ENCODE measurements at places on chromosomes 11 and 22.

DNA sequence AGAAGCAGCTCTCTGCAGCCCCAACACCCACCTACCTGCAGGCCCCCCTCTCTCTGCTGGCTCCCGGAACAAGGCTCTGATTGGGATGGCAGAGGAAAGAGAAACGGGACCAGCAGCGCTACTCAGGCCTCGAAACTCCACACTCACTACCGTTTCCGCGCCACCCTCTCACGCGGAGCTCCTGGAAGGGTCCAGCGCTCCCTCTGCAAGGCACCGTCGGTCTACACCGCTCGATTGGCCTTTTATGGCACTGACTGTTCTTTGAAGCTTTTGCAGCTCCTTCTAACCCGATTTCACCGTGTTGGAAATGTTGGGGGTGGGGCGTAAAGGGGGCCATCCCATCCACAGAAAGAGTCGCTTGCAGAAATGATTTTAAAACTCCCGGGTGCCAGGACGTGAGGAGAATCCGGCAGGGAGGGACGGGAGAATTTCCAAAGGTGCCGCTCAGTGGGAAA, 323 bp upstream of the PANX1 start:
- no peak for DNase-seq

DNA sequence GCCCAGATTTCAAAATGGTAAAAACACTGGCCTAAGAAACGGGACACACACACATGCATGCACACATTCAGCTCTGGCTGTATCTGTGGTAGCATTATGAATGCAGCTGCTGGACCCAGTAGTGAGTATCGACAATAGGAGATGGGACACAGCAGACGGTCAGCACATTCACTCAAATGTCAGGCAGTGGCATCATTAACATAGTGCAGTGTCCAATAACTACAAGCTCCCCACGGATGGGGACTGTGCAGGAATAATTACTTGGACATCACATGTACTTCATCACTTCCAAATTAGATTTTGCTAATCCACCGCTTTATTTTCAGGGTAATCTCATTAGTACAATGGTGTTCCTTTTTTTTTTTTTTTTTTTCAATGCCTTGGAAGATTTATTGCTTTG, 109.5 kb downstream of the FANCF start:
- DNase-seq, result no peak

GRCh38 chr22:26109686-26110315, 59.5 kb upstream of the SEZ6L start:
- DNase-seq, result no peak

GRCh38 chr11:116835042-116835772, 2.2 kb downstream of the APOA1 start:
- no peak for DNase-seq

DNA sequence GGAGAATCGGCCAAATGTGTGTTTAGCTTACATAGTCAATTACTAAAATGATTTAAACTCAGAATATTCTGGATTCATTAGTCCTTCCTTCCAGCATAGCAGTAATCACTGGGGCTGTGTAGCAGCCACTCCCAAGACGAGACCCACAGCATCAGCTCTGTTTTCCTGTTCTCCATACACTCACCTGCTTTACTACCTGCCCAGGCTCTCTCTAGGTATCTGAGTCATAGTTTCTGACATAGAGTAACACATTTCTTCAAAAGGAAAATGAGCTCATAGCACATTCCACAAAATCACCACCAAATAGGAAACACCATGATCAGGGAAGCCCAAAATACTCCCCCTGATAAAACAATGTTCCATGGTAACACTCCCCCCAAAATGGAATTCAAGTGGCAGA, 22.9 kb downstream of the MORC2 start:
- peak; percentile 92 for DNase-seq

GRCh38 chr11:9745411-9746211, 81.7 kb downstream of the SWAP70 start:
- DNase-seq, result no peak

- DNase-seq, result no peak
Measured at GRCh38 chr11:19398772-19399527, 158.2 kb upstream of the E2F8 start.
